ENCODE measurements at places on chromosomes 2 and 18.
A peak's percentile ranks its signal among the peaks of the same experiment; 100 is the strongest.

- peak; percentile 17 for DNase-seq
Observed at GRCh38 chr2:71685941-71686611, 232.7 kb downstream of the DYSF start.

DNA sequence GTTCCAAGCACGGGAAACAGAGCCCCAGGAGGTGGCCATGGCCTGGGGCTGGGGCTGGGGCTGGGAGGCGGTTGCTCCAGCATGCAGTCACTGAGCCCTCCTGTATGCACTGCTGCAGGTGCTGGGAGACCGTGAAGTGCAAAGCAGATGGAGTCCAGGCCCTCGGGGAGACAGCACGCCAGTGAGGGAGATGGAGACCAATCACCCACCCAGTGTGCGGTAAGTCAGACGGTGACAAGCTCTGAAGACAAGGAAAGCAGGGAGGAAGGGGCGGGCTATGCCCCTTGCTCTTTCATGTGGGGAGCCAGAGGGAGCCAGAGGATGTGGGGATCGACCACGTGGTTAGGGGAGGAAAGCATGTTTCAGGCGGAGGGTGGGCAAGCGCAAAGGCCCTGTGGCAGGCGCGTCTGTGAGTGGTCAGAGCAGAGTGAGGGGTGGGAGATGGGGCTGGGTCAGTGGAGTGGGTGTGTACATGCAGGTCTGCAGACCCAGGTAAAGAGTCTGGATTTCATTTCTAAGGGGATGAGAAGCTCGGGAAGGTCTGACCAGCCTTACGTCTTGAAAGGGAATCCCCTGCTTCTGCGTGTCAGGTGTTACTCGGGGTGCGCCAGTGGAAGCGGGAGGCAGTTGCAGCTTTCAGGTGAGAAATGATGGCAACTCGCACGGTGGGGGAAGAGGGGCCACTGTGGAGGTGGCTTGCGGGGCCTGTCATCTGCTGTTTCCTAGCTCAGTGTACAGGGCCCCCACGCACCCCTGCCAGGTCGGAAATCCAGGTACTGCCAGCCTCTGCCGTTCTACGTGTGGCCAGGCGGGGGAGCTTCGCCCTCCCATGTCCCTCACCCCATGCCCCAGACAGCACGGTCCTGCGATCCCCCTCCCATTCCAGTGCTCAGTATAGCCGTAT is 19.4 kb downstream of the RRM2 start:
- DNase-seq: no peak

DNA sequence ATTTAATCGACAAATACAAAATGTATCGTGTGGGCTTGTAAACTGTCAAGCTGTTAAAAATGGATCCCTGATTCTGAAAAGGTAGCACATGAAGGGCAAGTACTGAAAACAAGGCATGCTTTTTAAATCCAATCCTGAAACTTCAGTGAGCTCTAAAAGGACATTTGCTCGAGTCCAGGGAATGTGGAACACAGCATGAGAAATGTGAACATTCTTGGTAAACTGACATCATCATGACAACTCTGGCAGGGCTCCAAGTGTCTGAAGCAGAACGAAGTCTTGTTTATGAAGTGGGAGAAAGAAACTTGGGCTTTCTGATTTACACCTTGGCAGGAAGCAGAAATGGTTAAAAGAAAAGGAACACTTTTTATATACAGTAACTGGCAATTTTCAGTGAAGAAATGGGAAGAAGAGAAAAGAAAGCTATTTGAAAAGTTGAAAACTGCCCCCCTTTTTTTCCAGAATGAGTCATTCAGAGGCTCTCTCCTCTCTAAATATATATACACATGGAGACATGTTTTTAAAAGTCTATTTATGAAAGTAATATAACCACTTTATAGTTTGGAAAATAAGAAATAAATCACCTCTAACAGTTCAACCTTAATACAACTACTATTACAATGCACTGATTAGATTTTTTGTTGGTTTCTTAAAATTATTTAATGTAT is 120.8 kb downstream of the GAREM1 start:
- peak; percentile 89 for DNase-seq

GRCh38 chr18:55544014-55544413 is 44.0 kb downstream of the TCF4 start:
- no peak for DNase-seq

DNA sequence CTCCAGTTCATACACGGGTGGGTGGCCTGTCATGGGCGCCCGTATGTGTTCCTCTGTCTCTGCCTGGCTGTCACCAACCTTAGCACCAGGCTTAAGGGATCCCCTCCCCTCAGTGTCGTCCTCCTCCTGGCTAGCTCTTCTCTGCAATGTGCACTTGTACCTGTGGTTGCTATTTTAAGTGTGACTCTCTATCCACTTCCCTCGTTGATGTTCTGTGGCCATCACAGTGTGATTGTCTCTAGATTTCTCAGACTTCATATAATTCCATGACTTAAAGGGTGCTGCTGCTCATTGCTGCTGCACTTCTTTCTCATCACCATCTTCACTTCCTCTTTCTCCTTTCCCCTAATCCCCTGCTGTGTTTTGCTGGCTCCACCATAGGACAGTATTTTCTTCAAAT is 143.4 kb downstream of the EML6 start:
- DNase-seq: no peak

DNA sequence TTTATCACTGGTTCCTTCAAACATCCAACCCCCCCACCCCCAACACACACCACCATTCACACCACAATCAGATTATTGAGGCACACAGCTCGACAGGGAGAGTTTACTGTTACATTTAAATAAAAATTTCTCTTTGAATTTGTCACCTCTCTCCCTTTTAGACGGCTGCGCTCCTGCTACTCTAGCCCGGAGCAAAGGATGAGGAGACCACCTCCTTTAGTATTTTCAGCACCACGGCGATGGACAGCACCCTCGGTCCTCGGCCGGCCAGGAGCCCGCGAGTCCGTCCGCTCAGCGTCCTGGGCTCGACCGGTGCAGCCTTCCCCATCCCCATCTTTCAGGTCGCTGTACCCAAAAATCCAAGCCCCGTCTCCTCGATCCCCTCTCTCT is 892 bp downstream of the CELF4 start:
- peak; percentile 85 for DNase-seq

DNA sequence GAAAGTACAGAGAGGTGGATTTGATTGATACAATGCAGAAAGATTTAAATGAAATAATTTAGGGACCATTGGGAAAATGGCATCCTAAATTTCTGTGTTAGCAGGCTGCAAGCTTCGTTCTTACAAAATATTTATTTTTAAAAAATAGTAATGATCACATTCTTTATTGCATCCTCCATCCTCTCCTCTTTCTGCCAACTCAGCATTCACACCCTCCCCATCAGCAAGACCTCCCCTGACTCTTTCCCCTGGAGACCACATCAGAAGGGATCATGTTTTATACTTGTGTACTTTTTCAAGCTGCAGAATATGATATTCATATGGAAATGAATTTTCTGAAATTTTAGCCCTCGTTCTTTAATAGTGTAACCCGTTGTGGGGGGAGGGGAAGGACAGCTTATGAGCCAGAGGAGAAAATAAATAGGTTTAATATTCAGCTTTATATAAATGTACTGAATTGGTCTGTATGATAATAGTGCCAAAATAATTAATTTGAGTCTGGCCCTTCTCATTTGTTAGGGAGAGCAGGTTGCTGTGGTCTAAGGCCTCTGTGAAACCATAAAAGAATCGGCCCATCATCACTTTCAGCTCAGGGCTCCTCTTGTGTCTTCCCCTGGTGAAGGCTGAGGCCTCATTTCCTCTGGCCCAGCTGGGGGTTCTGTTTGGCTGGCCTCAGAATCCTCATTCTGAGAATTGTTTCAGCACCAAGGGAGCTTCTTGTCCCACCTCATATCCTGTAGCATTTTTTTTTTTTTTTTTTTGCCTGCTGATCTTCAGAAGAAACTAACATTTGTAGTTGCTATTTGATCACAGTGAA is 330.8 kb downstream of the TXNL1 start:
- DNase-seq: peak; percentile 54

DNA sequence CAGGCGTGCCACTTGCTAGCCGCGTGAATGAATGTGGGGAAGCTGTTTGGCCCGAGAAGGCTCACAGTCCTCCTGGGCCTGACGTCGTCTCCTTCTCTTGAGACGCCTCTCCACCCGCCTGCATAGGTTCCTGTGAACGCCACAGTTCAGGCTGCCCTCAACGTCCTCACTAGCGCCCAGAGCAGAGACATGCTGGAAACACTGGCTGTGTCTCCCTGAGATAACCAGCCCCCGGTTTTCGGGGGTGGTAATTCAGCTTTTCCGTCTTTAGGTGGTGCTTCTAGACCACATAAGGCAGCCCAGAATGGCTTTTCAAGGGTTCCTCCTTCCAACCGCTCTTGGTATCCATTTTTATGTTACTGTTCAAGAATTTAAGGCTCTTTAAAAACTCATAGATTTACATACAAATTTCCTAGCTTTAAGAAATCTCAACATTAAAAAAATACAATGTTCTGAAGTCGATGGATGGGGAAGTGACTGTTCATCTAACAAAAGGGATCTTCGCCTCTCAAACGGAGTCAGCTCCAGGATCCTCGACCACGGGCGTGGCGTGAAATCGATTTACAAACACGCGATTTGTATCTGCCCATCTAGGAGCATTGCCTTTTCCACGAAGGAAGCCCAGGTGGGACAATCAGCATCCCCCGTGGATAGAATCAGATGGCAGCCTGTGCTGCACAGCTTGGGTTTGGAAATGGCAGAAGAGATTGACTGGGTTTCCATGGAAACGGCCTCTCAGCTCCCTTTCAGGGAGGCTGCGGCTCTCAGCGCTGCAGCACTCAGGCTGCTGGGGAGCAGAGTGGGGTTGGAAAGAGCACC is 110.6 kb upstream of the PXDN start:
- peak; percentile 71 for DNase-seq

- peak; percentile 24 for DNase-seq
Observed at GRCh38 chr2:149858901-149859634, 271.5 kb upstream of the MMADHC start.

GRCh38 chr18:53991202-53991601 is 233.3 kb downstream of the MBD2 start:
- no peak for DNase-seq

GRCh38 chr18:45161850-45162249 is 453.4 kb upstream of the SLC14A2 start:
- DNase-seq: no peak

DNA sequence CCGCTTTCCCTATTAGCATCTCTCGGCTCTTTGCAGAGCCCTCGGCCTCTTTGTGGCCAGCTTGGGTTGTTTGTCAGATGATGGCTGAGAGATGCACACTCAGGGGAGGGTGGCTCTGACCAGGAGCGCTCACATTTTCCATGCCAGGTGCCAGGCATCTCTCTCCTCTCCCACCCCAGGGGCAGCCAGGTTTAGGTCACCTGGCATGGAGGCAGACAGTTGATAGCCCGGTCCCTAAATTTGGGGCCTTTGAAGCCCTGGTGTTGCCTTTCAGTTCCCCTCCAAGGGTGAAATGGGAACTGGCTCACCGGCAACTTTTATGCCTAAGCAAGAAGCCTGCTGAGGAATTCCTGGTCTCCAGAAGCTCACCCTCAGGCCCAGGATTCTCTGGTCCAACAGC is 19.1 kb downstream of the LBH start:
- no peak for DNase-seq

GRCh38 chr18:48274301-48274700 is 134.9 kb downstream of the ZBTB7C start:
- no peak for DNase-seq

DNA sequence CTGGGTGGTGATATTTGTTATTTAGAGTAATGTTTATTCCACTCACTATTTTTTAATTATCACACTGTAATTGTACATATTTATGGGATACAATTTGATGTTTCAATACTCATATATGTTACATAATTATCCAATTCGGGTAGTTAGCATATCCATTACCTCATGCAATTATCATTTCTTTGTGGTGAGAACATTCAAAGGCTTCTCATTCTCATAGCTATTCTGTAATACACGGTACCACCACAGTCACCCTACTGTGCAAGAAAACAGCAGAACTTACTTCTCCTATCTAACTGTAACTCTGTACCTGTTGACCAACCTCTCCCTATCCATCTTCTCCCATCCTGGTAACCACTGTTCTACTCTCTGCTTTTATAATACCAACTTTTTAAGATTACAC is 4.6 kb downstream of the TBC1D8 start:
- no peak for DNase-seq
